ENCODE measurements at places on chromosomes 3 and 15. TPM values are rescaled to one million over a fixed set of nuclear protein-coding genes. Genes with fewer than 3 reads are reported as not detected.
A peak's percentile ranks its signal among the peaks of the same experiment; 100 is the strongest.

NOX5 gene
- total RNA-seq, result 1.5 TPM

GRCh38 chr15:71914092-71914491 lies 103.7 kb downstream of the NR2E3 start:
- H3K4me3 ChIP-seq, result no peak overlapping the region
- H3K27me3 ChIP-seq, result no peaks in the 10 kb centered on the region
- peaks cover 21% of the 10 kb centered on the region for H3K36me3 ChIP-seq
- DNase-seq, result no peak

- no peak for DNase-seq
- no peak overlapping the region for H3K27ac ChIP-seq
- no peak overlapping the region for H3K4me3 ChIP-seq
- H3K4me1 ChIP-seq, result peaks cover 82% of the 10 kb centered on the region
- no peaks in the 10 kb centered on the region for H3K36me3 ChIP-seq
Observed at GRCh38 chr3:190041333-190042041, 79.2 kb downstream of the P3H2 start.

DNA sequence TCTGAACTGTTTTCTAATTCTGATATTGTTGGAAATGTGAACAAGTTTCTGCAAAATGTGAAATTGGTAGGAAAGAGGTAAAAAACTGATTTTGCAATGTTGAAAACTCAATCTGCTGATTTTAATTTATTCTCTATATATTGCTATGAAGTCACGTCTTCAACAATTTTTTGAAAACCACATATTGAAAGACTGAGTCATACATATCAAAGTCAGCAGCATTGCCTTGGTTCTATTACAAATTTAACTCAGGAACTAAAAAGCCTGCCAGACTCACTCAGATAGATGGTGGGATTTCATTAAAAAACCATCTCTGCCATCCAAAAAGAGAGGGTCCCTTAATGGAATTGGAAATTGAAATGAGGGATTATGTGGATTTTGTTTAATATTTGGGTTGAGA lies 351.4 kb downstream of the CNTN3 start:
- H3K4me3 ChIP-seq, result no peak overlapping the region
- H3K27ac ChIP-seq, result no peak overlapping the region
- H3K4me1 ChIP-seq, result no peaks in the 10 kb centered on the region

SLC27A2 gene
- total RNA-seq, result 2.7 TPM

DNA sequence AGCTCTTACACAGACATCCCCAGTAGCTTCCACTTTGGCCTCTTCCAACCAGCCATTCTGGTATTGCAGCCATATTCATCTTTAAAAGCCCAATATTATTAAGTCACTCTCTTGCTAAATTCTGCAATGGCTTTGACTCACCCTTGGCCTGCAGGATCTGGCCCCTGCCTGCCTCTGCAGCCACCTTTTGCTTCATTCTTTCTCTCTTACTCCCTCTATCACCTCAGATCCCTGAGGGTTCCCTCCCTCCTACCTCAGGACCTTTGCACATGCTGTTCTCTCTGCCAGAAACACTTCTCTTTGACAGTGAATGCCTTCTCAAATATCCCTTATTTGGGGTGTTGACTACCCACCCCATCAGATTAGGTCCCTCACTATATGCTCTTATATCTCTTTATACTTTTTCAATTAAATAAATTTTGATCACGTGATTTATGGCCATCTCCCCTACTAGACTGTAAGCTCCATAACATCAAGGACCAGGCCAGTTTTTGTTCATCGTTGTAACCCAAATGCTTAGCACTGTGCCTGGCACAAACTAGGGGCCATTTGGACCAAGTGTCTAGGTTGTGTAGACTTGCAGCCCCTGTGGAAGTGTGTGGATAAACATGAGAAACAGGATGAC lies 32.3 kb upstream of the UBE2Q2 start:
- H3K4me3 ChIP-seq, result no peak overlapping the region
- H3K27me3 ChIP-seq, result no peaks in the 10 kb centered on the region
- no peaks in the 10 kb centered on the region for H3K36me3 ChIP-seq
- no peak overlapping the region for H3K27ac ChIP-seq

DNA sequence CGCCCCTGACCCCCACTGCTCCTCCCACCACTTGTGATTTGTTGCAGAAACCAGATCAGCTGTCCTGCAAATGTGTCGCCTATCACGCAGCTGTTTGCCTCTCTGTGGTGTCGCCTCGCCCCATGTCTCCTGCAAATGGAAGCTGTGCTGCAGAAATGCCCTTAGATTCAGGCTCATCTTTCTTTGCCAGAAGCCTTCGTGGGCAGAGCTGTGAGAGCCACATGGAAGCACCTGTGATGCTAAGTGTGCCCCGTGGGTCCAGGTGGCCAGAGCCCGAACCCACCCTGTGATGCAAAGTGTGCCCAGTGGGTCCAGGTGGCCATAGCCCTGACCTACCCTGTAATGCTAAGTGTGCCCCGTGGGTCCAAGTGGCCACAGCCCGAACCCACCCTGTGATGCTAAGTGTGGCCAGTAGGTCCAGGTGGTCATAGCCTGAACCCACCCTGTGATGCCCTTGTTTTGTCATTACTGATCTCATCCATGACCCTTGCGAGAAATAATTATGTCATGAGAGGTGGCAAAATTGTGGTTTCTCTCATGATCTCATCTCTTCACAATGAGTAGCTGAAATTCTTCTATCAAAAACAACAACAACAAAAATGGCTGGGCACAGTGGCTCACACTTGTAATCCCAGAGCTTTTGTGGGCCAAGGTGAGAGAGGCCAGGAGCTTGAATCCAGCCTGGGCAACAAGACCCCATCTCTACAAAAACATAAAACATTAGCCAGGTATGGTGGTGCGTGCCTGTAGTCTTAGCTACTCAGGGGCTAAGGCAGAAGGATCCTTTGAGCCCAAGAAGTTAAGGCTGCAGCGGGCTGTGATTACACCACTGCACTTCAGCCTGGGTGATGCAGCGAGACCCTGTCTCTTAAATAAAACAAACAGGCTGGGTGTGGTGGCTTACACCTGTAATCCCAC lies 187.4 kb downstream of the GOLGA6L6 start:
- H3K4me1 ChIP-seq, result no peaks in the 10 kb centered on the region
- H3K4me3 ChIP-seq, result no peak overlapping the region
- no peak for DNase-seq
- no peak overlapping the region for H3K27ac ChIP-seq
- no peaks in the 10 kb centered on the region for H3K27me3 ChIP-seq

DNA sequence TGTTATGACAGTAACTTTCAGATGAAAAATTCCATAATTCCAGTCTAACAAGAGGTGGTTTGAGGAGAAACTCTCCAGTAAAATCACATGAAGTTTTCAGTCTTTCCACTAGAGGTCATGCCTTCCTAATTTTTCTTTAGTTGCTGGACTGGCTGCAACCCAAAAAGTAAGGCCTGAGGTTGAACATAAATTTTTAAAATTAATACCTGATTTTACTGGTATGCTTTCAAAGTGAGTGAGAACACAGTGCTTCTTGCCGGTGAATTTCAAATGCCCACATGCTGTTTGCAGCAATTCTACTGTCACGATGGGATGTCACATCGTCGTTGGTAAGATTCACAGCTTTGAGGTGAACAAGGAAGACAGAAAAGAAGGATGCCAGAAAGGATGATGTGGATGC lies 89.0 kb upstream of the FGF12 start:
- DNase-seq, result no peak
- no peaks in the 10 kb centered on the region for H3K36me3 ChIP-seq
- H3K4me1 ChIP-seq, result no peaks in the 10 kb centered on the region
- no peak overlapping the region for H3K4me3 ChIP-seq

CISH gene
- 11.1 TPM for total RNA-seq

UBE3A gene
- 84.7 TPM for total RNA-seq

CRTC3 gene
- total RNA-seq, result 13.5 TPM

GRCh38 chr3:113844622-113845222 lies 6.1 kb downstream of the GRAMD1C start:
- H3K36me3 ChIP-seq, result no peaks in the 10 kb centered on the region
- H3K27ac ChIP-seq, result no peak overlapping the region
- H3K4me3 ChIP-seq, result no peak overlapping the region
- DNase-seq, result no peak

WDR49 gene
- not detected for total RNA-seq

CAMK2N2 gene
- not detected for total RNA-seq

GRCh38 chr15:42879443-42879842 lies 41.1 kb downstream of the TTBK2 start:
- H3K36me3 ChIP-seq, result no peaks in the 10 kb centered on the region
- H3K27me3 ChIP-seq, result no peaks in the 10 kb centered on the region
- DNase-seq, result no peak

DNA sequence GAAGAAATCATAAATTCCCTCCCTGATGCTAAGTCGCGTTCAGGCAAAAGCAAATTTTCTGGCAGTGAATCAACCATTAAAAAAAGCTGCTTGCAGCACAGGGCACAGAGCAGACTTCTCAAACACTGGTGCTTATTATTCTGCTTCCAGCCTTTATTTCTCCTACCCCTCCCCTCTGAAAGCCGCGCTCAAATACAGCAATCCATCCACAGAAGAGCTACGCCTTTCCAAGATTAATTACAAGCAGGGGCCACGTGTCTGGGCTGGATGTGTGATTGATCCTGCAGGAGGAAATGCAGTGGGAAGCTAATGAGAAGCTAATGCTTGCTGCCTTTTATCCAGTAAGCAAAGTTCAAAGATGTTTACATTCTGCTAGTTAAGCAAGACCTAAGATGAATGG lies 134.9 kb upstream of the TOPAZ1 start:
- H3K27me3 ChIP-seq, result no peaks in the 10 kb centered on the region
- no peaks in the 10 kb centered on the region for H3K36me3 ChIP-seq
- peaks cover 11% of the 10 kb centered on the region for H3K4me1 ChIP-seq

DNA sequence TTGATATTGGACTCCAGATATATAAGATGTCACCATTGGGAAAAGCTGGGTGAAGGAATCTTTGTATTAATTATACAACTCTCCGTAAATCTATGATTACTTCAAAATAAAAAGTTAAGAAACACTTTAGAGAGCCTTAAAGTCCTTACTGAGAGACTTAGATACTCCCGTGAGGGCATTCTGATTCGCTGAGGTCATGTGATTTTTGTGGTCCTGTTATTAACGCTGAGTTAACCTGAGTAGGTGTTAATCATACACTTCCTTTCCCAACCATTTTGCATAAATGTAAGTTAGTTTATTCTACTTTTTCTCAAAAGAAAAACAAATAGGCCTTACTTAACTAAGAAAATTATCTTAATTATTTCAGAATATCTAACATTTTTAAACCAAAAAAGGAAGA lies 67.1 kb upstream of the LMOD3 start:
- peaks cover 100% of the 10 kb centered on the region for H3K36me3 ChIP-seq
- no peaks in the 10 kb centered on the region for H3K4me1 ChIP-seq
- no peaks in the 10 kb centered on the region for H3K27me3 ChIP-seq

GRCh38 chr15:82122746-82123400 lies 77.1 kb upstream of the MEX3B start:
- H3K4me3 ChIP-seq, result no peak overlapping the region
- no peaks in the 10 kb centered on the region for H3K27me3 ChIP-seq
- peak overlapping the region; percentile 39 for H3K27ac ChIP-seq
- peaks cover 8% of the 10 kb centered on the region for H3K36me3 ChIP-seq

DNA sequence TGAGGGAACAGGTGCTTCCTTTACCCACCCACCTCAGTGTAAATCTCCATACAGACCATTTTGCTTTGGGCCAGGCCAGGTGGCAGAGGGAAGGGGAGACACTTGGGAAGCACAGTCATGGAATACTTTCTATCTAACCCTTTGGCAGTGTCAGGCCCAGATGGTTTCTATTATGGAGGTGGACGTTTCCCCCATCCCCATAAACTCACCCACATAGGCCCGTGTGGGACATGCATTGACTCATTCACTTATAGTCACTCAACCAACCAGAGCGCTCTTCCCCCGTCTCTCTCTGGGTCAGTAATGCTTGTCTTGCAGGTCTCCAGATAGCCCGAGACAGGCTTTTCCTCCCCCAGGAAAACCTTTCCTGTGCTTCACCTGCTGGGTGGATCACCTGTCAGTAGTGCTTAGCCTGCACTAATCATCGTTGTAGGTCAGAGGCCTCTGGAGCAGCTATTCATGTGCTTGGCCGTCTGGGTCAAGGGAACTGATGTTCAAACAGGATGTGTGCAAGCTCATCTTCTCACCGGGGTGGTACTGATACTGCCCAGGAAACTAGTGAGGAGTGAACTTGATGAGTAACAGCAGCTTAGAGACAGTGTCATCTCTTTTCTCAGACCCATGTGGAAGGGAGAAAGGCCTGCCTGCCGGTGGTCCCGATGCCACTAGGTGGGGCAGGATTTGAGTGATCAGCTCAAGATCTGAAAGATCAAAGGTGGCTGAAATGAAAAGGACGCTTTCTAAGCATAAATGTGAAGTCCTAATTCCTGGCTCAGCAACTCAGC lies 67.1 kb downstream of the CEMIP start:
- H3K4me3 ChIP-seq, result no peak overlapping the region
- peaks cover 18% of the 10 kb centered on the region for H3K27me3 ChIP-seq

DNA sequence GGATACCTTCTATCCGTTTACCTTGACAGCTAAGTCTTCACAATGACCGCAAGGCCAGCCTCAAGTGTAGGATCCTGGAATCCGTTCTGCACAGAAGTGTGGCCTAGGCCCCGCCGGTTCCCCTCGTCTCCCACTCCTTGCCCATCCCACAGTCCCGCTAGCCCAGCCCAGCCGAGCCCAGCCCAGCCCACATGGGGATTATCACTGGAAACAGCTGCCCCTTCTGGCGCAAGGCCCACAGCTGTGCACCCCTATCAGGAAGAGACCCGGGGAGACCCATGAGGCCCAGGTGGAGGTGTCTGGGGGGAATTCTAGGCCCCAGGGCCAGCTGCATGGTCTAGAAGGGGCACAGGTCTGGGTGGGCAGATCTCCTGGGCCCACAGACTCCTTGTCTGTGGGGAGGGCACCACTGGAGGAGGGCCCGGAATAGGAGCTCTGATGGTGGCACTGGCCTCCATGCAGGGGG lies 27.9 kb upstream of the KLF13 start:
- H3K4me3 ChIP-seq, result no peak overlapping the region
- H3K36me3 ChIP-seq, result no peaks in the 10 kb centered on the region
- no peak for DNase-seq
- H3K4me1 ChIP-seq, result peaks cover 30% of the 10 kb centered on the region
- no peaks in the 10 kb centered on the region for H3K27me3 ChIP-seq
- H3K27ac ChIP-seq, result no peak overlapping the region

- H3K36me3 ChIP-seq, result no peaks in the 10 kb centered on the region
- H3K27ac ChIP-seq, result no peak overlapping the region
- no peak for DNase-seq
- no peaks in the 10 kb centered on the region for H3K27me3 ChIP-seq
Observed at GRCh38 chr3:122975924-122976293, 51.7 kb downstream of the SEMA5B start.

- peak overlapping the region; percentile 18 for H3K27ac ChIP-seq
- no peak overlapping the region for H3K4me3 ChIP-seq
- no peaks in the 10 kb centered on the region for H3K27me3 ChIP-seq
- peaks cover 32% of the 10 kb centered on the region for H3K4me1 ChIP-seq
- H3K36me3 ChIP-seq, result no peaks in the 10 kb centered on the region
Observed at GRCh38 chr3:150232992-150233451, 175.1 kb upstream of the TSC22D2 start.

GRCh38 chr3:123757281-123757940 lies 126.7 kb downstream of the MYLK start:
- no peak for DNase-seq
- no peaks in the 10 kb centered on the region for H3K27me3 ChIP-seq
- H3K4me1 ChIP-seq, result no peaks in the 10 kb centered on the region
